MG63 (cell line): ENCODE measurements at places on chromosomes 2 and 18. TPM values are rescaled to one million over a fixed set of nuclear protein-coding genes. Genes with fewer than 3 reads are reported as not detected.

Gene TEX44
- not detected in 2 replicates for total RNA-seq

DNA sequence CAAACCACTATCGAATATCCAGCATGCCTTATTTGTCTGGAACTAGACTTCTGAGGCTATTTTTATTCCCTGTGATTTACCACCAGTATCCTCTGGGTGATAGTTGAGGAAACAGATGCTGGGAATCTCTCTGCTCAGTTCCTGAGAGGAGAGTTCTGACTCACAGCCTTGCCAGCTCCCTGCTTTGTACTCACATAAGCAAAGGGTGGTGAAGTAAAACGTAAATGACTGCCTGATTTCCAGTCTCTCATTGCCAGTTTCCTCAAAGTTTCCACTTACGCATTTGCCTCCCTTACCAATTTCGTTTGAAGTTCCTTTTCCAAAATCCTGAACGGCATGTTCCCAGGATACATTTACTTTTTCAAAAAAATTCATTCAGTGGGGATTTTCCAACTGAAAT is 69.2 kb upstream of the HNRNPA3 start:
- DNase-seq, result peak; percentile 59

DNA sequence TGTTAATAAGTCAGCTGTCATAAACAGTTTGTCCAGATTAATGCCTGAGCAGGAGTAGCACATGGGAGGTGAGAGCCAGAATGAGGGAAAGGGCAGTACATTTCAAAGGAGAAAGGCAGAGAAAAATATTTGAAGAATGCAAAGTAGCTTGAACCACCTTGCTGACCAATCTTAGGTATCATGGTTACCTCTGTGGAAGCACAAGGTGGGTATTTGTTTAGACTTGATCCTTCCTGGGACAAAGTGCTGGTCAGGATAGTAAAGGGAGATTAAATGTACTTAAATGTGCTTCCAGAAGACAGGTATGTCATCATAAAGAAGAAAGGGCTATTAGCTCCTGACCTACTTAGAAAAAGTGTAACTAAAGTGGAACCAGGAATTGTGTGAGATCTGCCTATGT is 105.0 kb downstream of the LRRTM1 start:
- no peak for DNase-seq

GRCh38 chr2:207357216-207357615 is 172.5 kb upstream of the CREB1 start:
- DNase-seq, result no peak

DNA sequence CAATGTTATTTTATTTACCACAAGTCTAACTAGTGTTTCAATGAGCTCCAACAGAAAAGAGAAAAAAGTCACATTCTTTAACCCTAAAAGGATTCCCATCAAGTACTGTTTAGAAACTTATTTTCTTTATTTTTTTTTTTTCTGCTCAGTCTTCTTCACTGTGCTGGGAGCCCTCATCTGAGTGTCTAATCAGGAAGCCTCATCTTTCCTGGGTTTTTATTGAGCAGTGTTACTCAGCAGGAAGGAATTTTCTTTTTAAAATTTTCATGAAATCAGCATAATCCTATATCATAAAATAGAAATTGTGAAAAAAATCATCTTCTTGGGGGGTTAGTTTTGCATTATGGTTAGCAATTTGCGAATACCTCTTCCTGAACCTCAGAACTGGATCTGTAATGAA is 453.8 kb downstream of the CDH2 start:
- DNase-seq, result no peak

GRCh38 chr2:113700186-113700841 is 56.1 kb downstream of the SLC35F5 start:
- DNase-seq, result peak; percentile 51

DNA sequence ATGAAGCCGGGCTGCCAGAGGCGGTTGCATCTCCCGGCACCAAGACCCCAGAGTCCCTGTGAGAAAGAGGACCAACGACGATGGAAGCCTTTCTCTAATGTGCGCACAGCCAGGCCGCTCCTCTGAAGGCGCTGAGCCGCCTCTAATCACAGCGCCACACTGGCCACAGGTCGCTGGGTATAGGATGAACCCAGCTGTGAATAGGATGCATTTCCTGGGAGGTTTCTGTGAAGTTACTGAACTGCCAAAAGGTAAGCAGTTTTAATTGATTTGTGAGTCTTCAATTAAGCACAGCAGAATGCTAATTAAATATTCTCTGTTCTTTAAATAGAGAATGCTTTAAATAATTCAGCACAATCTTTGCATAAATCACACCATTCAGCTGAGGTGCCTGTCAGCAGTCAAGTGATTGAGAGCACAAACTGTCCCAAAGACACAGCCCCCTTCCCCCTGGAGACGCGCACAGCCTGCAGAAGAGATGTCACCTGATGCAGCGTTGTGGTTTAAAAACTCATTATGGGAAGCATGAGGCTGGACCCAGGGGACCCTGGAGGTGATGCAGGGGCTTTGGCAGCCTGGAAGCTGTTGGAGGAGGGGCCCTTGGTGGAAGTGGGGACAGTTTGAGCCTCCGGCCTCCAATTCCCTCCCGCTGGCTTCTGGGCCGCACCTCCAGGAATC is 98.1 kb downstream of the RTP5 start:
- no peak for DNase-seq

DNA sequence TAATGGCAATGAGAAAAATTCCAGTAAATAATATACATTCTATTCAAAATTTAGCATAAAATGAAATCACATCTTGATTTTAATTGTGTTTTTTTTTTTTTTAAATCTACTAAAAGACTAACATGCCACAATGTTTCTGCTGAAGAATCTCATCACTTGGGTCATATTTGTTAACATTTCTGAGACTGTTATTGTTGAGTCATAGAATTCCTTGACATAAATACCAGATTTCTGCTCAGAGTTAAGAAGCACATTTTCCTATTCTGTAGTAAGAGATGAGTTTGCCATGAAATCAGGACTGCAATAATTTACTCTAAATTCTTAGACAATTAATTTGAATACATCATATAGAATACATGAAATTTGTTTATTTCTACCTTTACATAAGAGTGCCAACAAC is 154.9 kb upstream of the KYNU start:
- no peak for DNase-seq

Gene LCT
- total RNA-seq, result not detected in 2 replicates

Gene TMEM178A
- not detected in 2 replicates for total RNA-seq

DNA sequence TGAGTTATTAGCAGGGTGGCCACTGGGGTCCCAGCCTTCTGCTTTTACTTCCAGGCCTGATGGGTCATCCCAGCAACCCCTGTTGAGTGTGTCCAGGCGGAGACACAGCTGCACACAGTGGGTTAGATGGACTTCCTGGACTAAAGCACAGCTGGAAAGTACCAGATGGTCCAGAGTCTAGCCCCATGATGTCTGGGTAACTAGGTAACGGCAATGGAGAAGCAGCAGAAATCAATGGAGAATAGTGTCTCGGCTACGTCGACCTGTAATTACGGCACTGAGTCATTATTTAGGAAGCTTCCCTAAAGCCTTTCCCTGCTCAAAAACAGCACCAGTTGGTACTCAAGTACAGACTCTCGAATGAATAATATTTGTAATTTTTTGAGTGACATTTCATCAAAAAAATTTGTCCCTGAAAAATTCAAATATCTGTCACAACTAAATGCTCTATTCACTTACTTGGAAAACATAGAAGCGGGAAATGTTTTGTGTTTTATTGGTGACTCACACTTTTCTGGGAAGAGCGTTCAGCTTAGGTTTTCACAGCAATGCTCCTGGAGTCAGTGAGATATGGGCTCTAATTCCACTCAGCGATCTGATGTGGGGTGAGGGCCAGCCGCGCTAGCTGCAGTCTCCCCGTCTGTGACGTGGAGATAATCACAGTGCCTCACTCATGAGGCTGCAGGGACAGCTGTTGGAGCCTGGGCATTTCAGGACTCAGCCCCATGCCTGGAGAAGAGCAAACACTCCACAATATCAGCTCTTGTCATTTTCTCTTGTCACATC is 16.2 kb upstream of the ARL4C start:
- DNase-seq, result peak; percentile 51

DNA sequence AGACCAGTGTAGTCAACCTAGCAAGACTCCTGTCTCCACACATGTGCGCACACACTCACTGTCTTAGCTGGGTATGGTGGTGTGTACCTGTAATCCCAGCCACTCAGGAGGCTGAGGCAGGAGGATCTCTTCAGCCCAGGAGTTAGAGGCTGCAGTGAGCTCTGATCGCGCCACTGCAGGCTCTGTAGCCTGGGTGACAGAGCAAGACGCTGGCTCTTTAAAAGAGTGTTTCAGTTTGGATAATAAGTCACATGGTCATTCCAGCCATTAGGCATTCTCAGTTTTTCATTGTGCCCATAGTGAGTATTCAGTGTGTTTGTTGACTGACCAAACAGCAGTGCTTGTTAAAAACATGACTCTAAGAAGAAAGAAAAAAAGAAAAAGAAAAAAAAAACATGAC is 31.0 kb downstream of the RAB10 start:
- DNase-seq, result no peak

DNA sequence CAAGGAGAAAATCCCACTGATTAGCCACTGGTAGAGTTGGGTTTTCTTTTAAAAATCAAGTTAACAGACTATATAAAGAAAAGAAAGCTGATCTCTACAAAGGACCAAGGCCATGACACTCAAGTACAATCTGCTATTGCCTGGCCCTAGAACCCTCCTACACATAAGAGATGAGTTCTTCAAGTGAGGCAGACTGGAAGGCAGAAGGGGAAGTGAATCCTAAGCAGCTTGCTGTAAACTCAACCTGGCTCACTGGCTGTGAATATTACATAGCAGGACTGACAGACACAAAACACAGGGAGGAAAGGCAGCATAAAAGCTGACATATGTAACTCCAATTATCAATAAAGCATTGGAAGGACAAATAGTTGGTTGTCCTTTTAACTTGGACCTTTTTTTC is 65.4 kb downstream of the TRIP12 start:
- no peak for DNase-seq

Gene LIPG
- not detected in 2 replicates for total RNA-seq

Gene C2orf92
- total RNA-seq, result not detected in 2 replicates

Gene TANK
- 28.1 and 30.7 TPM in 2 replicates for total RNA-seq

GRCh38 chr2:223884399-223884798 is 47.0 kb upstream of the AP1S3 start:
- peak; percentile 25 for DNase-seq

GRCh38 chr2:9164112-9164608 is 42.5 kb upstream of the ASAP2 start:
- peak; percentile 67 for DNase-seq

DNA sequence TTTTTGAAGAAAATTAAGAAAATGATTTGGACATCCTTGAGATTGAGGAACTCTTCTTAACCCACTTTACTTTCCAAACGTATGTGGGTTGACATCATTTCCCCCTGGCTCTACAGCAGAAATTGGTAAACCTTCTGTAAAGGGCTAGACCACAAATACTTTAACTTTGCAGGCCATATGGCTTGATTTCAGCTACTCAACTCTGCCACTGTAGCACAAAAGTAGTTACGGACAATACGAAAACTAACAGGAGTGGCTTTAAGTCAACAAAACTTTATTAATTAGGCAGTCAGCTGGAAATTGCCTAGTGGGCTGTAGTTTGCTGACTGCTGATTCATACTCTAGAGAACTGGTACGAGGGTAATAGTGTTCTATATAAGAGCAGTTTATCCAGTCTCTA is 83.2 kb upstream of the DTNB start:
- DNase-seq, result no peak

DNA sequence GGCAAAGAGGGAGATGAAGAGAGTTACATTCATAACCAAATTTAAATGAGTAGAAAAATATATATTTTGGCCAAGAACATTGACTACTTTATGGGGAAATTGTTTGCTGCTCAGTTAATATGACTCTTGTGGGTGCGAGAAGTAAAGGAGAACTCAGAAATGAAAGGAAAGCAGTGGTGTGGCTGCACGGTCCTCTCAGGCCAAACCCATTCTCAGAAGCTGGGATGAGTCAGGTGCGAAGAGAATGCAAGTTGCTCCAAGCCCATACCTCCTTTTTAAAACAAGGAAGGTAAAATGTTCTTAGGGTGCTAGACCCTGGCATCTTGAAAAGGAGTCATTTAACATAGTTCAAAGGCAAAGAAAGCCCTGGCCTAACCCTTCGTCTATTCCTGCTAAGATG is 258.6 kb downstream of the RAD51AP2 start:
- DNase-seq, result no peak

GRCh38 chr2:239882331-239882732 is 142.8 kb downstream of the NDUFA10 start:
- no peak for DNase-seq
